ENCODE measurements at places on chromosomes 2 and 18.
A peak's percentile ranks its signal among the peaks of the same experiment; 100 is the strongest.

- peak; percentile 55 for DNase-seq
Observed at GRCh38 chr2:230905448-230906421, 19.3 kb downstream of the GPR55 start.

DNA sequence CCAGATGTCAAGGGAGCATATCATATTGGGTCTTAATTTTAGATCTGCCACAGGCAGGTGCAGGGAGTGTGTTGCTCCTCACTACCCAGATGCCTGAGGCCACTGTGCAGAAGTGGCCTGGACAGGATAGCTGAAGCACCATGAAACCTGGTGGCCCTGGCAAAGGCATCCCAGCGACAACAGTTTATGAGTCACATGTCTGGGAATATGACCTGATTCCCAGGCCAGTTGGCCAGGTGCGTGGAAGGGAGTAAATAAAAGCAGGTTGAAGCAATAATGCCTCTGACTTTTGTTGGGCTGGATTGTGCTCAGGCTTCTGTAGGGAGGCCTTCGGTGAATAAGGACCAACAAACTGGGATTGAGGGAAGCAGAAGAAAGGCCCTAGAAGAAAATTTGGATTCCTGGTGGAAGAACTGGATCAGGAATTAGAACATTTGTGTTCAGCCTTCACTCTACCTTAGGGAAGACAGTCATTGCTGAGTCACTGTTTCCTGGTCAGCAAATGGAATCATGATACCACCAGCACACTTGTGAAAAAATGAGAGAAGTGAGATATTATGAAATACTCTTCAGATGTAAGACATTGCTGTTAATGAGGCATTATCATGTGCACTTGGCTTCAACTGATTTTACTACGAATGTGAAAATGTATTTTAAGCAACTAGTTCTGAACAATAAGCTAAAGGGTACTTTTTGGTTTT lies 78.4 kb upstream of the ZNF516 start:
- DNase-seq: no peak

- DNase-seq: no peak
Observed at GRCh38 chr2:151928380-151928779, 100.2 kb upstream of the ARL5A start.

- no peak for DNase-seq
Observed at GRCh38 chr18:69691008-69691760, 256.5 kb downstream of the CD226 start.

GRCh38 chr2:84017010-84017409 lies 442.1 kb downstream of the SUCLG1 start:
- no peak for DNase-seq

- DNase-seq: no peak
Observed at GRCh38 chr2:179263446-179264367, 925 bp downstream of the SESTD1 start.
